Caudate nucleus (tissue), 63 donors: ENCODE measurements at places on chromosomes 4 and X.

GRCh38 chrX:85685843-85686242, 306.4 kb upstream of the POF1B start:
- DNase-seq = no peak

- DNase-seq = no peak
Measured at GRCh38 chr4:100679926-100680325, 162.1 kb upstream of the EMCN start.

DNA sequence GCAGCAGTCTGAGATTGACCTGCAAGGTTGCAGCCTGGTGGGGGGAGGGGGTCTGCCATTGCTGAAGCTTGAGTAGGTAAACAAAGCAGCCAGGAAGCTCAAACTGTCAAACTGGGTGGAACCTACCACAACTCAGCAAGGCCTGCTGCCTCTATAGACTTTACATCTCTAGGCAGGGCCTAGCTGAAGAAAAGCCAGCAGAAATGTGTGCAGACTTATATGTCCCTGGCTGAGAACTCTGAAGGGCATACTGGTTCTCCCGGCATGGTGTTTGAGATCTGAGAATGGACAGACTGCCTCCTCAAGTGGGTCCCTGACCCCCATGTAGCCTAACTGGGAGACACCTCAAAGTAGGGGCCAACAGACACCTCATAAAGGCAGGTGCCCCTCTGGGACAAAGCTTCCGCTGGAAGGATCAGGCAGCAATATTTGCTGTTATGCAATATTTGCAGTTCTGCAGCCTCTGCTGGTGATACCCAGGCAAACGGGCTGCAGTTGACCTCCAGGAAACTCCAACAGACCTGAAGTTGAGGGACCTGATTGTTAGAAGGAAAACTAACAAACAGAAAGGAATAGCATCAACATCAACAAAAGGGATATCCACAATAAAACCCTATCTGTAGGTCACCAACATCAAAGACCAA, 167.6 kb downstream of the GC start:
- no peak for DNase-seq

DNA sequence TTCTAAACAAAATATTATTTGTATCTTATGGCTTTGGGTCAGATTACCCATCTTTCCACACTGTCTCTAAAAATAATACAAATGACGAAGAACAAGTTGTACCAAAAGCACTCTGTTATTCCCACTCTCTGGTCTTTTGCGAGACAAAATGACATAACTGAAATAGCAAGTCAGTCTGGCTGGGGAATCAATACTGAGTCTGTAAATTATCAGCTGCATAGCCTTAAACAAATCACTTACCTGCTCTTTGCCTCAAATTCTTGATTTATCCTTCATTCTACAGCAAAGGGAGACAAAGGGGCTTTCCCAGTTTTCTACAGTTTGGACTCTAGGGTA, 40.9 kb downstream of the SOWAHB start:
- no peak for DNase-seq

DNA sequence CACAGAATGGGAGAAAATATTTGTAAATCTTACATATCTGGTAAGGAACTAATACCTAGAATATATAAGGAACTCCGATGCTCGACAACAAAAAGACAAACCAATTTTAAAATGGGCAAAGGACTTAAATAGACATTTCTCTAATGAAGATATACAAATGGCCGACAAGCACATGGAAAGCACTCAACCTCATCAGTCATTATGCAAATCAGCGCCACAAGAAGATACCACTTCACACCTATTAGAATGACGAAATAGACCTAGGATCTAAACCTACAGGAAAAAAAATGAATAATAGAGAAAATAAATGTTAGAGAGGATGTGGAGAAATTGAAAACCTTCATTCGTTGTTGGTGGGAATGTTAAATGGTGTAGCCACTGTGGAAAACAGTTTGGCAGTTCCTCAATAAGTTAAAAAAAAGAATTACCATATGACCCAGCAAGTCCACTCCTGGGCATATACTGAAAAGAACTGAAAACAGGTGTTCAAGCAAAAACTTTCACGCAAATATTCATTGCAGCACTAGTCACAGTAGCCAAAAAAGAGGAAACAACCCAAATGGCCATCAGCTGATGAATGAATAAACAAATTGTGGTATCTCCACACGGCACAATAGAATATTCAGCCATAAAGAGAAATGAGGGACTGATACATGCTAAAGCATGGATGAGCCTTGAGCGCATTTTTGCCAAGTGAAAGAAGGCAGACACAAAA, 57.3 kb upstream of the WDR19 start:
- DNase-seq = no peak

DNA sequence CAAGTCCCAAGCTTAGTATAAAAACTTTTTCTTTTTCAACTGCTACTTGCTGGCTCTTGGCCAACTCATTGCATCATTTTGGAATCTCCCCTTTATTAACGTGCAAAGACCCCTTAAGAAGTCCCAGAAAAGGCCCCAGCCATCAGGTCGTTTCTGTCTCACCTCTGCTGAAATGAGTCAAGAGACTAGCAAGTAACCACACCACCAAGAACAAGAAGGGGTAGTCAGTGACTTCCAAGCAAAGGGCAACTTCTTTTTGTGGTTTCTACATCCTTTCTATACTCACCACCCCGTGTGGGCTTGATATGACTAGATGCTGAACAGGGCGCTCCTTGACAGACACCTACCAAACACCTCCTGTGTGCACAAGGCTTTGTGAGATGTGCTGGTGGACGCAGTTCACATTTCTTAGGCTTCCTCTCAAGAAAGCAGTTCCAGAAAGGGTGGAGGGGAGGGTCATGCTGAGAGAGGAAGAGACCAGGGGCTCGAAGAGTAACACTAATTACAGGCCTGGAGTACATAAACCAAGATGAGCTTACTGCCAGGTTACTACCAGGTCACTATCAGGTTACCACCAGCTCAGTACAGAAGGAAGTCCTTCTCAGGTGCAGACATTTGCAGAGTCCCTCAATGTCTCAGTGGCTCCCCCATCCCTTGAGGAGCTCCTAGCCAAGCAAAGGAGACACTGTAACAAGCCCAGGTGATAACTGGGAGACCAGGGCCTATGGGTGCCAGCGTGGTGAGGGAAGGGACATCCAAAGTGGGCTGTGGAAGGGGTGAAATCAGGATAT, 19.3 kb downstream of the JAKMIP1 start:
- DNase-seq = no peak

- DNase-seq = no peak
Measured at GRCh38 chrX:154019061-154019621, 561 bp downstream of the IRAK1 start.

DNA sequence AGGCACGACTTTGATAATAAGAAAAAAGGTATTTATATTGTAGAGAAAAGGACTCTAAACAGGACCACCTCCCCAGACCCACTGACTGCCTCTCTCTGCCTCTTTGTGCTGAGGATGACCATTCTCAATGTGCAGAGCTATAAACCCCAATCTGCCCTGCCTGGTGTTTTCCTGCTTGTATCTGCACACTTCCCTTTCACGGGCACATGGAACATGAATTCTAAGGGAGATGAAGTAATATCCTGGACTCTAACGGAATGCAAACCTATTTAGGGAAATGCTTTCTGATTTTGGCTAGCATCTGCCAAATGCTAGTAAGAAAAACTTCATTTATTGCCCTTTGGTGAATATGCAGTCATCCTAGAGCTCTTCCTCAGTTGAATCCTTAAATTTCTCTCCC, 2.4 kb downstream of the DIPK2B start:
- DNase-seq = no peak

DNA sequence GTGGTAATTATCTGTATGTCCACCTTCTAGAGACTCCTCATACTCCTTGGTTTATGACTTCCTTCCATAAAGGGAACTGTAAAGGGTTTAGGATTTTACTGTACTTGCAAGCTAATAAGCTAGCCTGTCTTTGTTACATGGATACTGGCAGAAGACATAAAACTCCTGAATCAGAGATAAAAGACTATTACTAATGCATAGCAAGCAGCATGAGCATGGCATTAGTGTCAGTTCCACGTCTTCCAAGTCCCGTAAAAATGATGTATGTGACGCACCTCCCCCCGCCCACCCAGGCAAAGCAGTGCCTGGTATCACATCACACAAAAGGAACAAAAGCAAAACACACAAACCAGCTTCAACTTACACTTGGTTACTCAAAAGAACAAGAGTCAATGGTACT, 71.0 kb downstream of the SLC10A6 start:
- no peak for DNase-seq

GRCh38 chrX:78321809-78322208, 5.6 kb downstream of the CYSLTR1 start:
- DNase-seq = no peak

- DNase-seq = no peak
Measured at GRCh38 chrX:124462931-124463330, 116.6 kb downstream of the SH2D1A start.

DNA sequence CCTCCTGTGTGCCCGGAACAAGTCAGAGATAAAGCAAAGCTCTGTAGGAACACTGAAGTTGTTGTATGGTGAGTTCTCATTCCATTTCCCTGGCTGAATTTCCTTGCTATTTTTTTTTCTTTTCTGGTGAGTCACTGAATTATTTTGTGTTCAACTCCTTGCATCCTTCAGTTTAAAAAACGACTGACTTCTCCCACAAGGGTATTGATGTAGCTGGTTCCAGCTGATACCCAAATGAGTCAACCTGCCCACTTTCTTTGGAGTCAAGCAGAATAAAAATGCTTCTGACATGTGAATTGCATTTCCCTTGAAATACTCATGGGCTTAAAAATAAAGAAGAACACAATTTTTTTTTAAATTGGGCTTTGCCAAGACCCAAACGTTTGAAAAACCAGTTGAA, 85.5 kb downstream of the SHOX start:
- DNase-seq = no peak
